ENCODE measurements at places on chromosomes 6 and 20. TPM values are rescaled to one million over a fixed set of nuclear protein-coding genes. Genes with fewer than 3 reads are reported as not detected.

The ENPP4 gene
- 0.39 TPM for total RNA-seq

The LTB gene
- total RNA-seq = not detected

The CST1 gene
- total RNA-seq = 171 TPM

The MYT1 gene
- total RNA-seq = not detected

The UNC5CL gene
- 0.13 TPM for total RNA-seq

The MAS1 gene
- total RNA-seq = not detected

The KIAA0408 gene
- 1.6 TPM for total RNA-seq

The ZNF391 gene
- 3.3 TPM for total RNA-seq

All from epithelial cell of alveolus of lung (primary cell).